ENCODE measurements at places on chromosomes 1 and 21.

GRCh38 chr1:234562334-234562733 lies 47.6 kb downstream of the IRF2BP2 start:
- DNase-seq: no peak

DNA sequence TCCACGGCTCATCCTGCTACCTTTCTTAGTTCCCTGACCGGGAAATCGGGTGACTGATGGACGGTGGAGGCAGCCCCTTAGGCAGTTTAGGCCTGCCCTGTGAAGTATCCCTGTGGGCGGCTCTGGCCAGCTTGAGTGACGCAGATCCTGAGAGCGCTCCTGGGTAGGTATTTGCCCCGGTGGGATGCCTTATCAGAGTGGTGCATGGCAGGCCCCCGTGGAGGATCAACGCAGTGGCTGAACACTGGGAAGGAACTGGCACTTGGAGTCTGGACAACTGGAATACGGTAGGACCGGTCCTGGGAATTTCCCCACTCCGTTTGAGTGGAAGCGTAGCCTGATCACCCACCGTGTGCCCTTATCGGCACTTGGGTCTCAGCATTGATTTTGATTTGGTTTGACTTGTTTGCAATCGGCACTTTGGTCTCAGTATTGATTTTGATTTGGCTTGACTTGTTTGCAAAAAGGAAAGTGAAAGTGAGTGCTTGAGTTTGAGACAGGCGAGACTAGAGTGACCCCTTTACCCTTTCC lies 15.2 kb downstream of the PLA2G2F start:
- DNase-seq: no peak

DNA sequence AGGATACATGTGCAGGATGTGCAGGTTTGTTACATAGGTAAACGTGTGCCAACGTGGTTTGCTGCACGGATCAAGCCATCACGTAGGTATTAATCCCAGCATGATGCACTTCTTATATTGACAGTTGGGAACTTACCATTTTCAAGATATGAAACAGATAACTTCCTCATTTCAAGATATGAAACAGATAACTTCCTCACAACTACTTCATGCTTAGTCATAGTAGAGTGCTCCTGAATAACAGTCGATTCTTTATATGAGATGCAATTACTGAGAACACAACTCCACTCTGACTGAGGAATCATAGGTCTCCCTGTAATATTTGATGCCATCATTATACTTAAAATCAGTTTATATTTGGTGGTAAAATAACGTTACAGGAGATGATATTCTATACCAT lies 1124.3 kb downstream of the AMY1C start:
- no peak for DNase-seq

DNA sequence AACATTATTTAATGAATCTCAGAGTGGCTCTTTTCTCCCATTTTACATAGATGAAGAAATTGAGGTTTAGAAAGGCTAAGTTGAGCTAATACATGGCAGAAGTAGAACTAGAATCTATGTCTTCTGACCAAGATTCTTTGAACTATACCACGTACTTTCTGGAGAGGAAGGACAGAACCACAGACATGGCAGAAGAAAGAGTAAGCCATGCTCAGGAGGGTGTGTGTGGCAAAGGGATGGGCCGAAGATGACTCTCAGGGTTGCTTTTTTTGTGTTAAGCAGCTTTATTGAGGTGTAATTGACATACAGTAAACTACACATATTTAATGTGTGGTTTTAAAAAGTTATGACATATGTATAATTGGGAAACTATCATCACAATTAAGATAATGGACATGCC lies 69.5 kb downstream of the PEX14 start:
- no peak for DNase-seq

- no peak for DNase-seq
These were observed 82.0 kb upstream of the GCLM start for GRCh38 chr1:93991271-93991670.

DNA sequence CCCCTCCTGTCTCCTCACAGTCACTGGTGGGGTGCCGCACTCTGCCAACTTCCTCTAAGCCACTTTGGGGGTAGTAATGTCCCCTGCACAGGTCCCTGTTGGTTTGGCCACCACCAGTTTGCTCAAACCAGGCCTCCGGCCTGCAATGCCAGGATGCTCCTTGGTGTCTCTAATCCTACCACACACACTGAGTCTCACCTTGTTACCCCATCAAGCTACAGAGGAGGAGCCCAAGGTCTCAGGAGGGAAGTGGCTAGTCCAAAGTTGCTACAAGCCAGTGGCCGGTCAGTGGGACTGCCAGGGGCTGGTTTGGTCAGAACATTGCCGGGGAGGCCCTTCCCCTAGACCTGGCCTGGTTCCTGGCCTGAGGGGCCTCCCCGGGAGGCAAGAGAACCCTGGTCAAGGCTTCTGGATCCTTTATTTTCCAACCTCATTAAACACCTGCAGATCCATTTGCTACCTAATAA lies 21.5 kb upstream of the LRP8 start:
- no peak for DNase-seq

GRCh38 chr1:214002472-214002871 lies 14.7 kb downstream of the PROX1 start:
- DNase-seq: no peak

DNA sequence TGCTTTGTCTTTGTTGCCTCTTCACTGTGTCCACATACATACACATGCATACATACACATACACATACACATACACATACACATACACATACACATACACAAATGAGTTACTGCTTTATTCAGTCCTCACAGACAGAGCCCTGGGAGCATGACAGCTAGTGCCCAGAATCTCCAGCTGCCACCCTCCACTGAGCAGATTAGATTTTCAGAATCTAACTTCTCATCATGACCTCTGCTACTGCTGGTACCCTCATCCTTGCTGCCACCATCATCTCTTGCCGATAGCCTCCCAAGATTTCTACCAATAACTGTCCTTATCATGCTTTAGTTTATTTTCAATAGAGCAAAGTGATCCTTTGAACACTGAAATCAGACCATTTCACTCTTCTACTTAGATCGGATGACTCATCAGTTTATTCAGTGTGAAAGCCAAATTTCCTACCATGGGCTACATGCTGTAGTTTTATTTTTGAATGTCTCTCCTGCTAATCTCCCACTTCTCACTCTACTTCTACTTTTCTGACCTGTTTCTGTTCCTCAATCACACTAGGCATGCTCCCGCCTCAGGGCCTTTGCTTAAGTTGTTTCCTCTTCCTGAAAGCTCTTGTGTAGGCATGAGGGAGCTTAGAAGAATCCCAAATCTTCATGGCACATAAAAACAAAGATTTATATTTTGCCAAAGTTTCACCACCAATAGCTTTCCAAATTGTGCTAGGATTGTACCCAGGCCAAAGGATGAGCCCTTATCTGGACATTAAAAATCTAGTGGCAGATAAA lies 43.0 kb downstream of the ATP6V1G3 start:
- no peak for DNase-seq

- no peak for DNase-seq
These were observed 67.5 kb upstream of the SAMSN1 start for GRCh38 chr21:14613486-14614224.

DNA sequence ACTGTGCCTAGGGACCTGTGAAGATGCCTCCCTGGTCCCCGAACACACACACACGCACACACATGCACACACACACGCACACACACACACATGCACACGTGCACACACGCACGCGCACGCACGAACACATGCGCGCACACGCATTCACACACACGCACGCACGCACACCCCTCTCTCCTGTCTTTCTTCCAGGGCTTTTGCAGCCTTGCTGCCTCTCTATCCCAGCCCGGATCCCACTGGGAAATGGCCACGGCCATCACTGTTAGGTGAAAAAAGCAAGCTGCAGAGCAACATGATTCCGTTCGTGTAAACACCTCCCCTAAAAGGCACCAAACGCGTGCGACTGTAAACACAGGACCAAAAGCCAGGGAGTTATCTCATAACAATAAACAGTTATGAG lies 39.7 kb downstream of the NKAIN1 start:
- DNase-seq: no peak

DNA sequence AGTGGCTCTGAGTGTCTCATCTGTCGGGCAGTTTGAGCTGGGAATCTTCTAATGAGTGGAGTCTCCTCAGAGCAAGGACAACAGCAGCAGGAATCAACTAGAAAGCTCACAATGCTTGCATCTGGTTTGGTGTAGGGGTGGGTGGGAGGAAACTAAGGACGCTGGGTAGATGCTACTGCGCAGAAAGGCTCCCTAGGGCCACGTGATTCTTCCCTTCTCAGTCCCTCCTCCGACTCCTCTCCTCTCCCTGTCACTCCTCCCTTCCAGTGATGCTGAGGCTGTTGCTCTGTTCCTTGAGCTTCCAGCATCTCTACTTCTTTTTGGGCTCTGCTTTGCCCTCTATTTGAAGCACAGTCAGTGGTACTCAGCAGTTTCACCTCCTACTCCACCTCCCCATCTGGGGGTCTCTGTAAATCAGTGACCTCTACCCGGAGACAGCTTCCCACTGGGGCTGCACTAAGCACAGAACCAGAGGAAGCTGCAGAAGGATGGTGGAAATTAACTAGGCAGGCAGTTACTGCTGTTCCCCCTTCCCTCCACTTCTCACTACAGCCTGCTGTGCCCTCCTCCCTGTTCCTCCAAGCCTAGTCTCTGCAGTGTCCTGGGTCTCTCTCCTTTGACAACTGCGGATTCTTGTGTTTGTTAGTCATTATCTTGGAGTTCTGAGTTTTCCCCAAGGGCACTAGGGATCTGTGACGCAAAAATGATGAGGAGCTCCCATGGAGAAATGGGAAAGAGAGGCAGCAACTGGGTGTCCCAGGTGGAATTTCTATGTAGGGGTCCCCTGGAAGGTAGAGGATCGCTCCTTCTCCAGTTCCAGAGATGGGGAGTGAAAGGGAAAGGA lies 5.8 kb downstream of the LINGO4 start:
- DNase-seq: no peak

DNA sequence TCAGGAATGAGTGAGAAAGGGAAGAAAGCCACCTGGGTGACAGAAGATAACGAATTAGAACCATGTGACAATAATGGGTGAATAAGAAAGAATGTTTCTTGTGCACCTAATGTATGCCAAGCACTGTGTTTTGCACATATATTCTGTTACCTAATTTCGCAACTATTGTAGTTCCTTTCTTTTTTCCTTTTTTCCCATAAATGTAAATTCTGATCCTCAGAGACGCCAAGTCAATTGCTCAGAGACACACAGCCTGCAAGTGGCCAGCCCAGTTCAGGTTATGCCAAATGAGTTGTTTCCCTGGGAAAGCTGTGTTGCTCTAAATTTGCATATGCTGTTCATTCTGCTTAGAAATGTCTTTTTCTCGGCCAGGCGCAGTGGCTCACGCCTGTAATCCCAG lies 1.7 kb upstream of the RSPO1 start:
- no peak for DNase-seq

GRCh38 chr1:33434363-33434750 lies 3.5 kb upstream of the PHC2 start:
- no peak for DNase-seq

DNA sequence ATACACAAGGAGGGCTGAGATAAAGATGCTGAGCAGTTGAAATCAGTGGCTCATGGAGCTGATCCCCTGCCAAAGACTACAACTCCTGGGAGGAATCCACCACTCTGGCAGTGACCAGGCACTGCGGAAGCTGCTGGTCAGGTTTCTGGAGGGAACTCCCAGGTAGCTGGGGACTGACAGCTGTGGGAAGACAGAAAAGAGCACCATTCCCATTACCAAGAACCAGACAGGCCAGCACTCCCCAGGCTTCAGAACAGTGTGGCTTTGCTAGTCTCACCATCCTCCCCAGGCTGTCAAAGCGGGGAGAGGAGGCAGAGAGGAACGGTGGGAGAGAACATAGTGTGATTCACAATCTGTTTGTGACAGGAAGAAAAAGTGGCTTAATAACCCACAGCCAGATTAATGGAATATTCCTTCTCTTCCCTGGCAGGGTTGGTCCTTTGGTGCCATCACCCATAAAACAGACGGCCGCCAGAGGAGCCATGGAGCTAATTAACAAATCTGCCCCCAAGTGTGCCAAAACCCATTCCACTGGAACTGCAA lies 92.1 kb downstream of the MAB21L3 start:
- no peak for DNase-seq

DNA sequence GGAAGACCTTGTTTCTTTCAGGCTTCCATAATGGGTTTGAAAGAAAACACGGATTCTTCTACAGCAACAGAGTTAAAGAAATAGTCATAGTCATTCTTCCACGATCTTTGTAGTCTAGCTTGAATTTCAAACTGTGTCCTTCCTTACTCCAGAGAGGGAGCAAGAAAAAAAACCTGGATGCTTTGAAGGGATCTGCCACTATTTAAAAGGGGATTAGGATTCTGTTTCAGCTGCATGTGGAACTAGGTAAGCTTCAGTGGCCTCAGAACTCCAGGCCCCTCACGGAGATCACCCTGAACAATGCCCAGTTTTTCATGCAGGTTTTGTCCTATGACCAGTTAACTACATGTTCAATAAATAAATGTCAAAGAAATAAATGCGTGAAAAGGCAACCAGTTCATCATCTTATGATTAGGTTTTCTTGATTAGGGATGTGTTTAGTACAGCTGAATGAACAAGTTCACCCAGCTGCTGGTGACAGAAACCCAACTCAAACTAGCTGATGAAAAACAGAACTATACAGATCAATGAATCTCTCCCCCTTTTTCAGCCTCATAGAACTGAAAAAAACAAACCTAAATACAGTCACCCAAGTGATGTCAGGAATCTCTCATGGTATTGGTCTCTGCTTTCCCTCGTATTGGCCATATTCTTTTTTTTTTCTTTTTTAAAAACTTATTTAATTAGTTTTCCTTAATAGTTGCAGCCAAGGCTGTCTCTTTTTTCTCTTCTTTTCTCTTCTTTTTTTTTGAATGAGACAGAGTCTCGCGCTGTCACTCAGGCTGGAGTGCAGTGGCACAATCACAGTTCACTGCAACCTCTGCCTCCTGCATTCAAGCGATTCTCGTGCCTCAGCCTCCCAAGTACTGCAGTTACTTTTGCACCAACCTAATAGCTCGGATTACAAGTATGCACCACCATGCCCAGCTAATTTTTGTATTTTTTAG lies 14.6 kb upstream of the MPZL1 start:
- no peak for DNase-seq

DNA sequence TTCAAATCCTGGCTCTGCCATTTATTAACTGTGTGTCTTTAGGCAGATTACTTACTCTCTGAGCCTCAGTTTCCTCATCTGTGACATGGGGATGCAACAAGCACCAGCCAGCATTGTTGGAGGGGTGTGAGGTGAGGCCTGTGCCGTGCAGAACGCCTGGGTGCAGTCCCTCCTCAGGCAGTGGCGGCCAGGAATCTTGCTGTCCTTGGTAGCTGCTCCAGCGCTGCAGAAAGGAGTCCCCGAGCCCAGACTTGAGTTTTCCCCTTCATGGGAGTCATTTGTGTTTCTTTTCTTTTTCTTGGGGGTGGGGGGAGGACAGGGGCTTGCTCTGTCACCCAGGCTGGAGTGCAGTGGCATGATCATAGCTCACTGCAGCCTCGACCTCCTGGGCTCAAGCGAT lies 46.6 kb downstream of the DISP3 start:
- no peak for DNase-seq

GRCh38 chr1:30101487-30102227 lies 621.7 kb downstream of the MATN1 start:
- DNase-seq: no peak

- peak; percentile 66 for DNase-seq
These were observed 45.4 kb downstream of the S100B start for GRCh38 chr21:46559291-46559983.
